Thymus (tissue), 14 donors: ENCODE measurements at places on chromosomes 12 and 14.

GRCh38 chr12:29617407-29617803, 119.9 kb upstream of the OVCH1 start:
- no peak for DNase-seq

DNA sequence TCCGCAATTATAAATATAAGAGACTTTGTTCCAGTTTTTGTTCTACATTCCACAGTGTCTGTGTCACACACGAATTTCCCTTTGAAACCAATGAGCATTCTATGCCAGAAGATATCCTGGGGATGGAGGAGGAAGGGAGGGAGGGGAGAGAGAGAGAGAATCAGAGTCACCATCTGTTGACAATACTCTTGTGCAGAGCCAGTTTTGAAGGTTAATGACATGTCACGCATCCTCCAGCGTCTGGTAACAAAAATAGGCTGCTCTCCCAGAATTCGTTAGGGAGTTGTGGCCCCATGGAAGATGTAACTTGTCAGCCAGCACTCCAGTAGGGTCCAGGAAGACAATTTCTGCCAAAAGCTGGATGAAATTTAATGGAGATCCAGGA, 213.5 kb upstream of the KRR1 start:
- no peak for DNase-seq

DNA sequence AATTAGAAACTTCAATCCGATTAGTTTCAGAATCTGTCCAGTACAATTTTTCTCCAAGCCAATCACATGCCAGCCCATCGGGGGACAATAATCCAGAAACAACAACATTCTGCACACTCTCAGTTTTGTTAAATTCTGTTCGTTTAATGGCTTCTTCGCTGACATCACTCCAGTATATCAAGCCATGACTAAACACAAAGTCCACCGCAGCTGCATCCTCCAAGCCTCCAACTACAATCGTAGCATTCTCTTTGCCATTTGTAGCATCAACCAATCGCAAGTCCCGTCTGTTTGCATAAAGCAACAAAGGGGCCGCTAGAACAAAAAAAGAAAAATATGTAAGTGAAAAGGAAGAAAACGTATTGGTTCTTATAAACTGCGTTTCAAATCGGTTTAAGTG, 22.5 kb downstream of the LRP6 start:
- no peak for DNase-seq

- DNase-seq = no peak
Observed at GRCh38 chr12:50971946-50972345, 19.6 kb downstream of the HIGD1C start.

DNA sequence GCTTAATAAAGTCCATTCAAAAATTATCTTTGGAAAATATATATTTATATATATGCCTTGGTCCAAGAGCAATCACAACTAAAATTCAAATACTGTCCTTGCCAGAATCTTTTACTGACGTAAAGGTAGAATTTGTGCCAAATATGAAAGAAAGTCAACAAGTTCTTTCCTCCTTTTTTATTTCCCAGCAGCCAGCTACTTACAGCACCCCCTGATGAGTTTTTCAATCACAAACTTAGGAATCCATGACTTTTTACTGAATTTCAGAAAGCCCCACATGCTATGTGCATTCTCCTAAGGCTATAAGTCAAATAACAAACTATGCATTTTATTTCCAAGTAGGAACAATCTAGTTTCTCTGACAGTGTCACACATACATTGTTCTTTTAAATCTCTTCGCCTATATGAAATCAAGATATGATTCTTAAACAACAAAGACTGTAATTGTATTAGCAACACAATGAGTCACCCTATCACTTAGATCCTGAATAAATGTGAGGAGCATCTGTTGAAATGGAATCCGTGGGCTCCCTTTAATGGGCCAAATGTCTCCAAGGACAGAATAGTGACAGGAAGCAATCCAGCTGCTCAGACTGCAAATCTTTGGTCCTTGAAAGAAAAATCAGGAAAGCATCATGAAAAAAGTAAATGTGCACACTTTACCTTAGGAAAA, 271.4 kb downstream of the DUSP6 start:
- no peak for DNase-seq

DNA sequence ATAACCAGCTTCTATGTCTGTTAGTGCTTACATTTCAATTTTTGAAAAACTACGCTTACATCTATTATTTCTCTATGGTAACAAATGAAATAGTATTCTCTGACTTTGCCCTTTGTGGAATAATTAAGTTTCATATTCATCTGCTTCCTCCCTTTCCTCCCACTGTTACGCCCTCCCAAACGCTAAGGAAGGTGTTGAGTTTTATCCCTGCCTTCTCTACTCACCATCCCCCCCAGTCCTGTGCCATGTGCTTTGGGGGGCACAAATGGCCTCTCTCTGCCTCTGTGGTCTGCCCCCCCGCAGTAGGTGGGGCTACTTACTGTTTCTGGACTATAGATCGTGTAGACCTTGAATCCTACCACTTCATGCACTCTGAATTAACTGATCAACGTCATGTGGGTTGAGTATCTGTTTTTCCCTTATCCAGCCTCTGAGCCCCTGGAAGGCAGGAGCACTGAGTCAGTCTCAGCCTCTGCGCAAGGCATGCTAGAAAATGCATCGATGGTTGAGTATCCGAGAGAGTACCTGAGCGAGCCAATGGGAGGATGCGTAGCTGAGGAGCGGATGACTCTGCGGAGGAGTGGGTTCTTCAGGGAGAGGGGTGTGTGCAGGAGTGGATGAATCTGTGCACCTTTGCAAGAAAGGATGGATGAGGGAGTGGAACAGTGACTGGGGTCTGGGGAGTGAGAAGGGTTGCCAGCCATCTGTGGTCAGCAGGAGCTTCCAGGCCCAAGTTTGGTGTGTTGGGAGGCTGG, 114.5 kb upstream of the RTL1 start:
- no peak for DNase-seq

GRCh38 chr14:105315211-105315721, 718 bp downstream of the PACS2 start:
- no peak for DNase-seq

DNA sequence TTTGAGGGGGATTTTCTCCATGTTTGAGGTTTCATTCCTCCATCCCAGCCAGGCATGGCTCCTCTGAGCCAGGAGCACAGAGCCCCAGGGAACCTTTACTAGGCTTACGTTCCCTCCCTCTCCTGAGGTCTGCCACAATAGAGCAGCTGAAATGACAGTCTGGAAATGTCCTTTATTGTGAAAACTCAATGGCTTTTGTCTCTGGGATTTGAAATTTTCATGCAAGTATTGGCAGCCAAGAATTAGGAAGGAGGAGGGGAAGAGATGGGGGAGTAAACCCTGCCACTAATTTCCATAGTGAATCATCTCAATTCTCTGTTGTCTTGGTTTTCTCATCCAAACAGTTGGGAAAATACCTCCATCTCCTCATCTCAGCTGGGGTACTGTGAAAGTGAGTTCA, 2.6 kb upstream of the PLEKHG3 start:
- no peak for DNase-seq

GRCh38 chr12:107318556-107318805, 225.1 kb upstream of the CRY1 start:
- DNase-seq = peak; percentile 31

- no peak for DNase-seq
Observed at GRCh38 chr14:52061890-52062289, 7.0 kb downstream of the NID2 start.

- DNase-seq = no peak
Observed at GRCh38 chr14:60647837-60648248, 1.4 kb downstream of the SIX1 start.

DNA sequence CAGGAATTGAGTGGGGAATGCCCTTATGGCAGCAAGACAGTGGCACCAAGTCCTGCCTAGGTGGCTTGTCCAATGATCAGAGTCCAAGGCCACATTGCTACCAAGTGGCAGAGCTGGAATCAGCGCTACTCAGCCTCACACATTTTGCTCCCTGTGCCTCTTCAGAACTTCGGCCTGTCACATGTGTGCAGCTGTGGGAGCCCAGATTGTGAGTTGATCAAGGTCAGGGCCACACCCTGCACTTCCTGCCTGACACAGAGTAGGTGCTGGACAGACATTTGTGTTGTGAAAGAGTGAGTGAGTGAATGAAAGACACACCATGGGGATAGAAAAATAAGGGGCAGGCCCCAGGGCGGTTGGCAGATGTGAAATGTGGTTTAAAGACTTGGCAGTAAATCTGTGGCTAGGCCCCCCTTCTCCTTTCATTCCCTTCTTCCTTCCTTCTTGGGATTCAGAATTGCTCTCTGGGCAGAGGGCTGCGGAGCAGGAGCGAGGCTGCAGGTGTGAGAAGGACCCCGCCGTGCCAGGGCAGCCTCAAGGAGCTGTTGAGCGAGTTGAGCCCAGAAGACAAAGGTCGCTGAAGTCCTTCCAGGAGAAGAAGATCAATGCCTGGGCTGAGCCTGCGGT, 83.5 kb downstream of the SLC25A47 start:
- peak; percentile 50 for DNase-seq

GRCh38 chr14:103500148-103500990, 22.3 kb downstream of the CKB start:
- peak; percentile 55 for DNase-seq

- DNase-seq = no peak
Observed at GRCh38 chr12:15735837-15736615, 53.2 kb downstream of the EPS8 start.

DNA sequence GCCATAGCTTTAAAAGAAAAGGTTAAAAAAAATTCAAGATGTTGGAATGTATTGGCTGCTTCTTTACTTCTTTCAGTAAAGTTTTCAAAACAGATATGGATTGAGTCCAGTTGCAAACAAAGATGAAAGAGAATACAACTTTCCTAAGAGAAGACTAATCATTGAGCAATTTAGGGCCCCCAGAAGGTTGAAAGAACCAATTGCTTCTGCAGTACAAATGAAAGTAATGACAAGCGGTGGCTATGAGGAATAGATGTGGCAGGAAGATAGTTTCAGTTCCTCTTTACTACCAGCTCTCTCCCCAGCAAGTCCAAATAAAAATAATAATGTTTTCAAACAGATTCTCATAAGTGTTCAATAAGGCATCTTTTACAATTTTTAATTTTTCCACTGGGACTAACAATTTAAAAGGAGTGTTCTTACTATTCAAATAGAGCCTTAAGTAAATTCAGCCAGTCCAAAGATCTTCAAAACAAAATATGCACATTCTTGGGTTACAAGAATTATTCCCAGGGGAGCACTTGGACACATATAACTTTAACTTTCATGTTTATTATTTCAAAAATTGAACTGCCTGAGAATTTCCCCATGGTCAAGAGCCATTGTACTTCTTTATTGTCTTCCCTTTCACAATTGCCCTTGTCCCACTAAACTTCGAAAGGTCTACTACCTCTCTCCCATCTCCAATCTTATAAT, 62.3 kb upstream of the PPP1R12A start:
- DNase-seq = no peak

- DNase-seq = no peak
Observed at GRCh38 chr12:12294215-12295005, 27.6 kb upstream of the LRP6 start.

DNA sequence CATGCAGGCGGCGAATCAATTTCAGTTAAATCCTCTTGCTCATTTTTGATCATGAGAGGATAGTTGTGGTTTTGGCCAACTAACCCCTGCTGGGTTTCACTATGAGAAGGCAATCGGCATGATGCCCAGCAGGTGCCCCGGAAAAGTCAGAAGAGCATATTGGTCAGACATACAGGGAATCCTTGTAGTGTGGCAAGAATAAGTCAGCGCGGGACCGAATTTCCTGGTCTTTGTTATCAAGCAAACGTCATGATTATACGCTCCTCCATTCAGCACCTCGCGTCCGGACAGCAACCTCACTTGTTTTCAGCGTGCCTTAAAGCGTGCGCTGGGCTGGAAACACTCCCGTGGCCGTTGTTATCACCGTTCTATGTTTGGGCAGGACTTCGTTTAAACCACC, 1.8 kb downstream of the TBC1D30 start:
- DNase-seq = peak; percentile 28

DNA sequence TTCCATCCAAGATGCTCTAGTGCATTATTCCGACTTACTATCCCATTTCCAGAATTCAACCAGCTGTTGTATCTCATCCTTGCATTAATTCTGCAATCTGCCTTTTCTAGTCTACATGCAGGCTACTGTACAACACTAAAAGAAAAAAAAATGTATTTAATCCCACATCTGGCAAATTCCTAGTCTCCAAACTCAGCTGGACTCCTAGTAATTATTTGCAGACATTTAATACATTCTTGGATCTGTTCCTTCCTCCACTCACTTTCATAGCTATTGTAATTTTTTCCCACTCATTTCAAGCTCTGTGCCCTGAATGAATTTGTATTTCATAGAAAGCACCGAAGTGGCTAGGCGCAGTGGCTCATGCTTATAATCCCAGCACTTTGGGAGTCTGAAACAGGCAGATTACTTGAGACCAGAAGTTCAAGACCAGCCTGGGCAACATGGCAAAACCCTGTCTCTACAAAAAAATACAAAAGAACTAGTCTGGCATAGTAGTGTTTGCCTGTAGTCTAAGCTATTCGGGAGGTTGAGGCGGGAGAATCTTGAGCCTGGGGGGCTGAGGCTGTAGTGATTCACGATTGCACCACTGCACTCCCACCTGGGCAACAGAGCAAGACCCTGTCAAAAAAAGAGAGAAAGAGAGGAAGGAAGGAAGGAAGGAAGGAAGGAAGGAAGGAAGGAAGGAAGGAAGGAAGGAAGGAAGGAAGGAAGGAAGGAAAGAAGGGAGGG, 39.5 kb upstream of the YAF2 start:
- no peak for DNase-seq

DNA sequence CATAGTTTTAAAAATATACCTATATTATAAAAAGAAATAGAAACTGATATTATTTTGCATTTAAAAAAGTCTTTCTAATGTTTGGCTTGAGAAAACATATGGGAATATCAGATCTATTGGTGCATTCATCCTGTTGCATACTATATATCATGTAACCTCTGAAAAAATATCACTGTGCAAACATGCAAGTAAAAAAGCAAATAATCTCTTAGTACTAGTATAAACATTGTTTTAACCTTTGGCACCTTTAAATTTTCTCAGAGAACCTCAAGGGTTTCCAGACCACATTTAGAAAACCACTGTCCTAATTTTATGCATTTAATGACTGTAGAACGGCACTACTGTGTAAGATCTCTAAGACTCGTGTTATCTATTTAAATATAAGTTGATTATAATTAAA, 416.8 kb downstream of the LRFN5 start:
- no peak for DNase-seq

DNA sequence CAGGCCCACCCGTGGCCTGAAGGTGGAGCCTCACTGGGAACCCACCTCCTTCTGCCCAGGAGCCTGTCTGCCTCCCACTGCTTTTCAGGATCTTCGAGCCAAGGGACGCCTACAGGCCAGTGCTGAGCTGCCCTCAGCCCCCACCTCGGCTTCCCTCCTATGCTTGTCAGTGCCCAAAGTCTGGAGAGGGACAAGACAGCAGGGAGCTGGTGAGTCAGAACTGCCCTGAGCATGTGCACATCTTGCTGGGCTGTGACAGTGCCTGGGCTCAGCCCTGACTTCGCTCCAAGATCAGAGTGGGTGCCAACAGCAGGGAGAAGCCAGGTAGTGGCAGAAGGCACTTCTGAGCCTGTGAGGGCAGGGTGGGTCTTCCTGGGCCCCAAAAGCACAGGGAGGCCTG, 286.8 kb downstream of the AEBP2 start:
- no peak for DNase-seq
